ENCODE measurements at places on chromosomes 13 and 19.

DNA sequence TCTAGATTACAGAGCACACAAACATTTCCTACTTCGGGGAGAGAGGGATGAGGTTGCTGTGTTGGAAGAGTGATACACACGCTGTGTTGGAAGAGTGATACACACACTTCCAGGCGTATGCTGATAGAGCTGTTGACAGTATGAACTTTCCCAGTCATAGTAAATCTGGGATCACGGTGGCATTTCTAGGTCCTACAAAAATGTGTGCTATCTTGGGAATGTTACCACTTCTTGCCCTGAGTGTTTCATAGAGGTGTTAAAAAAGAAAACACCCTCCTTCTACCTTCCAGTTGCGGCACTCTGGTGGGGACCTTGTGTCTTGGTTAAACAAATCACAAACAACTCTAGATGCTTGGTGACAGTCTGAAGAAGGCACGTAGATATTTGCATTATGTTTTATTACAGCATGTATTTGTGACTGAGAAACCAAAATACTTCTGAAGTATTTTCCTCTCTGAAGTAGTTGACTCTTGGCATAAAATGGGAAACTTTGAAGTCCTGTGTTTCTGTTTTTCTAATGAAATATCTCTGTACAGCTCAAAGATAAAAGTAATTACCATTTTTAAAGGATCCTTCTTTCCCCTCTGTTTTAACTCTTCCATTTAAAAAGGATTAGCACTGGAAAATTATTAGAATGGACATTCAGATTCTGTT lies 52.5 kb downstream of the ARHGAP35 start:
- no peak for DNase-seq

DNA sequence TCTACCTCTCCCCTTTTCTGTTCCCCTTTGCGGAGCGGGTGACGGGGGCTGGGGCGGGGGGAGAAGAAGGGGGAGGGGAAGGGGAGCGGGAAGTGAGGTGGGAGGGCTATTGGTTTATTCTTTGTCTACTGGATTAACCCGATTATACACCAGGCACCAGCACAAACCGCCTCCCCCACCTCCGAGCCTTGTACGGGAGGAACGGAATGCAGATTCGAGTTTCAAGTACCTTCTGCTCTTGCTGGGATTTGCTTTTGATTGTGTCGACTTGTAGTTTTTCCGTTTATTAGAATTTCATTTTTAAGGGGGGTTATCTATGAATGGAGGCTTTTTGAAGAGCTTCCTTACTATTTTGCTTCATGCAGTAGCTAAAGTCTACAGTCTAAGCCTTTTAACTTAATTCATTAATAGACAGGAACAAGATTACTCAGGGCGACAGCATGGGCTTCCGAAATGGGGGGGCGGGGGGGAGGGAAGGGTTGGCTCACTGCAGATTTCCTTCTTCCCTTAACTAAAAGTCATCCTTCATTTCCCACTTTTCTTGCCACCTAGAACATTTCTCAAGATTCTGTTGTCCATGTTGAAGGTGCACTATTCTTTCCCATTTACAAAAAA lies 937 bp upstream of the SPRY2 start:
- DNase-seq = no peak

- DNase-seq = no peak
These were observed 59.2 kb downstream of the EDNRB start for GRCh38 chr13:77859450-77859849.

DNA sequence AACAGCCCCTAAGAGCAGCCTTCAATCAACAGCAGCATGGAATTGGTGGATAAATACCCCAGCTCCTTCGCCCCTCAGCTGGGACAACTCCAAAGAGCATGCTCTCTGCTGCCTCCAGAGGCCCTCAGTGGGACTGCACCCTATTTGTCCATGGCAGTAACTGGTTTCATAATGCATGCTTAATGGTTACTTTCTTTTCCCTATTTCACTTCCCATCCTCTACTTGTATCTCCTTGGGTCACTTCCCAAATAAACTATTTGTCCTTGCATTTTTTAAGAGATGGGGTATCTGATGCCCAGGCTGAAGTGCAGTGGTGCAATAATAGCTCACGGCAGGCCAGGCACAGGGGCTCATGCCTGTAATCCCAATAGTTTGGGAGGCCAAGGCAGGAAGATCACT lies 13.5 kb upstream of the TPM4 start:
- DNase-seq = peak; percentile 51

DNA sequence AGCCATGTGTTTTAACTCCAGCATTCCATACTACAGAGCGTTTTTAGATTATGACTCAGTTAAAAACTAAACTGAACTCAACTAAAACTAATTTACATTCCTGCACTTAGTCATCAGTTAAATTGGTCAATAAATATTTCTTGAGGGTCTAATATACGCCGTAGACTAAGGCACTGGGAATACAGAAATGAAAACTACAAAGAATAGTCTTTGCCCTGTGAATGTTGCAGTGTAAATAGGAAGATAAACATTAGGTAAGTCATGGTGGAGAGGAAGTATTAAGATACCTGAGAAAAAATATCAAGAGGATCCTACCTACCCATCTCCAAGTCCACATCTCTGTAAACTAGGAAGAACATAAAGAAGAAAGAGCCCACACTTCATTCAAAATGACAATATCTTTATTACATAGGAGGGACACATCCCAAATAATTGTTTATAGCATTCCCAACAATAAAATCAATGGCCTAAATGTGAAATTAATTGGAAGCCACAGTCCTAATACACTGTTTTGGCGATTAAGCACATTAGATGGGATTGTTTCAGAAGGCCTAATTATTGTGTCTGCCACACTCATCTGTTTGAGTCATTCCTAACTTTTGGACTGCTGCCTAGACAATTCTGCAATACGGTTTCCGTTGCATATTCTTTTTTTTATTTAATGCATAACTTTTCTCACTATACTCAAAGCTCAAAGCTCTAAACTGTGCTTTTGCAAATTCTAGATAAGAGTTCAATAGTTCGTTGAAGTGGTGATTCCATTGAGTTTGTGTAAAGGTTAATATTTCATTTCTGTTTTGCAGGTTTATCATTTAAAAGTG lies 52.9 kb downstream of the MBNL2 start:
- DNase-seq = no peak

DNA sequence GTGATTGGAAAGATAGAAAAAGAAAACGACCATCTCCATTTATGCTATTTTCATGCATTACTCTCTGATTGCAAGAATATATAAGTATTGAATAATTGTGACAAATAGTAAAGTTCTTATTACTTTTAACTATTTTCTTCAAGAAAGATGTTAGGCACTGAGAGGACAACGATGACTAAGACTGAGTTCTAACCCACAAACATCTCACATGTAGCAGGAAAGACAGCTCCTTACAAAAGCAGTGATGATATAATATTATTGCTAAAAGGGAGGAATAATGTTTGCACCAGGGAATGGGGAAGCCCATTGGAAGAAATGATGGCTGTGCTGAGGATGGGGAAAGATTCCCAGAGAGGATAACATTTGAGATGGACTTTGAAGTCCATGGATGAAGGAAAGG lies 22.6 kb downstream of the RXFP2 start:
- no peak for DNase-seq

GRCh38 chr13:32031025-32031814 lies at the start of gene FRY:
TSS of gene FRY (plus strand) at chr13:32031774. CDS start at chr13:32031796, 22 bp downstream.
- DNase-seq = no peak

DNA sequence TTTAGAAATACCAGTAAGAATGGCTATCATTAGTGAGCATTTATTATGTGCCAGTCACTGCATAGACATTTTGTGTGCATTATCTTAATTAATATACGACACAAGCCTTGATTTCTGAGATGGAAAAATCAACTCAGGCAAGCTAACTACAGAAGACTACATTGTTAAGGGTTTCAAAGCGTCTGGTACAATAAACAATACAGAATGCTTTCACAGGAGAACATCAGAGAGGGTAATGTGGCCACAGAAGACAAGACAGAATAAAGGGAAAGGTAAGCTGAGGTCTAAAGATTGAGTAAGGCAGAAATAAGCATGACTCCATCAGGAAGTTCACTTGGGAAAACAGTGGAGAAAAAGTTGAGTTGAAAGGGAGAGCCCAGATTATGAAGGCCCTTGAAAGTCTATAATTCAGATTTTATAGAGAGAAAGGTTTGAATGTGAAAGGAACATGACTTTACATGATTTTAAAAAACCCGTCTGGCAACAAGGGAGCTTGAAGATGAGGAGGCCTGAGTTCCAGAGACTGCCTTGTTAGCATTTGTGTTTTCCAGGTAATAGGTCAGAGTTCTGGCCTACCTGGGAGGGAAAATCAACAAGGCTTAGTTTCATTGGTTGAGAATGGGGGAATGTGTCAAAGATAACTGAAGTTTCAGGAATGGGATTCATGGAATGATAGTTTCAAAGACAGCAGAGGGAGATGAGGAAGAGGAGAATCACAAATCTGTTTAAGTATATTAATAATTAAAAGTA lies 1.8 kb upstream of the MBNL2 start:
- DNase-seq = no peak

- DNase-seq = no peak
These were observed 28.4 kb downstream of the MBNL2 start for GRCh38 chr13:97250560-97250959.

DNA sequence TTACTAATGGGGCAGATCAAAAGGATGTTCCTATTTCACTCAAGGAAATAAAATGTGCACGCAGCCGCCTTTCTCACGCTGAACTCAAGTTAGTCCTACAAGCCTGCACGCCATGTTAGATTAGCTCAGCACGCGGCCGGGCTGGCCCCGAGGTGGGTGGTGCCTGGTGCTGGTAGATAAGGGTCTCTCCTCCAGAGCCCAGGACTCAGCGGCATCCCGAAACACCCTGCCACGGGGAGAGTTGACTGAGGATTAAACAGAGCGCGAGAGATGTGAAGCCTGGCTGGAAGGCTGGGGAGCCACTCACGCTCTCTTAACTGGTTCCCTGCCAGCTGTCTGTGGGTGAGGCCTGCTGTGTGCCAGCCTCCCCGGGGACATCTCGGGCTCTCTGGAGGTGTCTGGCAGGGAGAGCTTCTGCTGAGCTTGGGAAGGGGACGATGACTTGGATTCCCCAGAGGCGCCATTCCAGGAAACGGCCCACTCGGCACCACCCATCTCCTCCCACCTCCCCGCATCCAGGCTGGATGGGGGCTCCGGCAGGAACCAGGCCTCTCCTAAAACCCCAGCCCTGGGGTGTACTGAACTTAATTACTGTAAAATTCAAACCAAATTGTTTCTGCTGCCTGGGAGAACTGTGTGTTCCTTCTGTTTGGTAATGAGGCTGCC lies 122.2 kb downstream of the KDM4B start:
- DNase-seq = no peak

- DNase-seq = no peak
These were observed 18.0 kb downstream of the KLK4 start for GRCh38 chr19:50893047-50893736.

- DNase-seq = no peak
These were observed 94.1 kb downstream of the KL start for GRCh38 chr13:33110386-33110712.

GRCh38 chr13:42327725-42328124 lies 55.8 kb downstream of the AKAP11 start:
- no peak for DNase-seq

GRCh38 chr19:1582201-1582600 lies 10.5 kb downstream of the MBD3 start:
- DNase-seq = no peak

- no peak for DNase-seq
These were observed 5.0 kb downstream of the LYL1 start for GRCh38 chr19:13097463-13098258.

GRCh38 chr13:76872675-76873074 lies 13.5 kb downstream of the KCTD12 start:
- no peak for DNase-seq

DNA sequence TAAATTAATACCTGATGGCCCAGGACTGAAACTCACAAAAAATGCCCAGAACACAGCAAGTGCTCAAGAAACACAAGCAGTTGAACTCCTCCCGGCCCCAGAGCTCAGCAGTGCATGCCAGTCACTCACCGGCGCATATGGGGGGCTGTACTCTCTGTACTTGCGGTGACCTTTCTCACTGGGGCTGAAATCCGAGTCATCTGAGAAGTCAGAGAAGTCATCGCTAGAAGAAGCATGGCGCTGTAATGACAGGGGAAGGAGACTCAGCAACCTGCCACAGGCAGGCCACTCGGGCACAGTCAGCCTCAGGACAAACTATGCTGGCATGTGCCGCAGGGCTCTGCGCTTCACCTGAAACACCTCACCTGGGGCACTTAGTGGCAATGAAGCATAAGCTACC lies 19.7 kb downstream of the ZC3H4 start:
- no peak for DNase-seq

DNA sequence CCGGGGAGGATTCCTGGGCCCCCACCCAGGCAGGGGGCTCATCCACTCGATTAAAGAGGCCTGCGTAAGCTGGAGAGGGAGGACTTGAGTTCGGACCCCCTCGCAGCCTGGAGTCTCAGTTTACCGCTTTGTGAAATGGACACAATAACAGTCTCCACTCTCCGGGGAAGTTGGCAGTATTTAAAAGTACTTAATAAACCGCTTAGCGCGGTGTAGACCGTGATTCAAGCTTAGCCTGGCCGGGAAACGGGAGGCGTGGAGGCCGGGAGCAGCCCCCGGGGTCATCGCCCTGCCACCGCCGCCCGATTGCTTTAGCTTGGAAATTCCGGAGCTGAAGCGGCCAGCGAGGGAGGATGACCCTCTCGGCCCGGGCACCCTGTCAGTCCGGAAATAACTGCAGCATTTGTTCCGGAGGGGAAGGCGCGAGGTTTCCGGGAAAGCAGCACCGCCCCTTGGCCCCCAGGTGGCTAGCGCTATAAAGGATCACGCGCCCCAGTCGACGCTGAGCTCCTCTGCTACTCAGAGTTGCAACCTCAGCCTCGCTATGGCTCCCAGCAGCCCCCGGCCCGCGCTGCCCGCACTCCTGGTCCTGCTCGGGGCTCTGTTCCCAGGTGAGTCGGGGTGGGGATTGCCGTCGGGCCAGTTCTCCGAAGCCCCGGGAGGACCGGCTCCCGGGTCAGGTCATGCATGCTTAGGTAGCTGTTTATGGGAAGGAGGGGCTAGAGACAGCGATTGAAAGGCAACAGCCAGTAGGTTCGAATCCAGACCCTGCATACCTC lies at the start of gene ICAM1:
Gene ICAM1, plus strand, starts transcription at position 505 of the 779 bp plus-strand sequence. Its CDS starts 40 bp downstream, at position 545.
- peak; percentile 56 for DNase-seq

GRCh38 chr19:47891622-47891922 lies 5.5 kb upstream of the SULT2A1 start:
- DNase-seq = no peak

DNA sequence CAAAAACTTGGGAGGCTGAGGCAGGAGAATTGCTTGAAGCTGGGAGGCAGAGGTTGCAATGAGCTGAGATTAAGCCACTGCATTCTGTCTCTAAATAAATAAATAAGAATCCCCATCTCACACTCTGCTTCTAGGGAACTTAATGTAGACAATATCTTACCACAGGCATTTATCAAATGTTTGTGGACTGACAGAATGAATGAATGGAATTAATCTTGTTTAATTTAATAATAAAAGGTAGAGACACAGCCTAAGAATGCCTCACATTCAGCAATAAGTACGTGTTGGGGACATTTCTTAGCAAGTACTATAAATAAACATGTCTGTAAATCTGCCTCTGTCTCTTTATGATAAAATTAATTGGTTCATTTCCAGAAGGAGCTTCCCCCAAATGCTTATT lies 36.2 kb upstream of the RBM26 start:
- DNase-seq = no peak

GRCh38 chr19:1357531-1358109 lies 26.1 kb upstream of the NDUFS7 start:
- no peak for DNase-seq

All from activated CD4-positive, CD25-positive, alpha-beta regulatory T cell treated with anti-CD3 and anti-CD28 coated beads, Interleukin-2, amount 50 U/mL, for 16 hours (primary cell).